ENCODE measurements at places on chromosomes 12 and 14.

DNA sequence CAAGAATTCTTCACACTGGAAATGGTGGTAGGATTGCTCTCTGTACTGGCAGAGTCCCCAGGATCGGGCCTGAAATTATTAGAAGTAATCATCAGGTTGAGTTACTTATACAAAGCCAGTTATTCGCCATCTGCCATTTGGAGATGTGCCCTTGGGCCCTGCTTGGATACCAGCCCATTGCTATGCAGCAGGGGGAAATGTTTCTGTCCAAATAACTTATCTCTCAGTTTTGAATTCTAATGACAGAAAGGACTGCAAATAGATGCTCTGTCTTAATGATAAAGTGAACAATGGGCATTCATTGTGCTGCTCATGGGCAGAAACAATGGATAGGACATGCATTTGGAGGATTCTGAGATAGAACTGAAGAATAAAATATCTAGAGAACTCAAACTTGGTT, 139.1 kb upstream of the PELI2 start:
- DNase-seq, result no peak

DNA sequence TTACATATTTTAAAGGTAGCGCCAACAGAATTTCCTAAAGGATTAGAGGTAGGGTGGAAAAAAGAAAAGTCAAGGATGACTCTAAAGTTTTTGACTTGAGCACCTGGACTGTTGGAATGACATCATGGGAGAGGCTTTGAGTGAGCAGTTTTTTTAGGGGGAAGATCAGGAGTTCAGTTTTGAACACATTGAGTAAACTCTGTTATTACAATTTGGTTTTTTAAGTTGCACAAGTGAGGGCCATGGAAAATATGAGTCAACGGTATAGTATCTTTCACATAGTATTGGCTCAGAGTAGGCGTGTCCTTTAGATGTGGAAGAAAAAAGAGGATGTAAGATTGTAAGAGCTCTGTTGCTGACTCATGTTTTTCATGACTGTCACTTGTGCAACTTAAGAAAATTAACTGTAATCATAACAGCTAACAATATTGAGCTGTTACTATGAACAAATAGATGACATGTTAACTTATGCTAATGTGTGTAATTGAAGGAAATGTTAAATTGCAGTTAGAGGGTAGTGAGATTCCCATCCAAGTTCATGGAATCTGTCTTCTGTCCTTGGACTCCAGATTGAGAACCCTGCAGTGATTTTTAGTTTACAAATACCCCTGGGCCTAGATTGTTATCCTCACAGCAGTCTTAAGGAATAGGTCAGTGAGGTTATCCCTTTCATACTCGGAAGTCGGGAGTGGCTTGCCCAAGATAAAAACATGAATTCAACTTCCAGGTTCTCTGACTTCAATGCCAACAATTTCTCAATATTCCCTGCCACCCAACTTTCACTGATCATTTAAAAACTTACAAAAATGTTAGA, 48.2 kb upstream of the ATP2B1 start:
- no peak for DNase-seq

DNA sequence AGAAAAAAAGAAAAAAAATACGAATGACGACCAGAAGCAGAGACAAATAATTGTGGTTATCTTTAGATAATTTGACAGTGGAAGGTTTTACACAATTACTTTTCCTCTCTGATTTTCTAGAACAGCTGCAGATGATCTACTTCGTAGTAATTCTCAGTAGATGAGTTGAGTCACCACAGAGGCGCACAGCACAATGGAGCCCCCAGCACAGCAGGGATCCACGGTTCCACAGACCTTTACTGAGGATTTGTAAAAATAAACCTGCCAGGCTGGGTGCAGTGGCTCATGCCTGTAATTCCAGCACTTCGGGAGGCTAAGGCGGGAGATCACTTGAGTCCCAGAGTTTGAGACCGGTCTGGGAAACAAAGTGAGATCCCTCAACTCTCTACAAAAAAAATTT, 29.3 kb downstream of the AMN start:
- DNase-seq, result no peak

DNA sequence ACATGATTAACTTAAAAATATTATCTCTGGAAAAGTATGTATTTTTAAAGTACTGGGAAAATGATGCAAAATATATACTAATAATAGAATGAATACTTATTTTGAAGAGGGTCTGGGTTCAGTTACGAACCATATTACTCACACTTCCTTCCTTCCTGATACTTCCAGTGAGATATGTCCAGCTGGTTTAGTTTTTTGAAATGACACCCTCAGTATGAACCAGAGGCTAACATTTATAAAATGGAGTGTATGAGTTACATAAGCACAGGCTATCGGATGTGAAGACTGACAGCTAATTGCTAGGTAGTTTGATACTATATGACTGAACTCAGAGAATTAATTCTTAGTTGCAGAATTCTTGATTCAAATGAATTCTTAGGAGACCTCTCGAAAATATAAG, 122.9 kb downstream of the OTOGL start:
- DNase-seq, result no peak

Data from C1 segment of cervical spinal cord (tissue), 14 donors.